ENCODE measurements at places on chromosomes 5 and 9.

GRCh38 chr5:82993416-82993815 is 83.8 kb downstream of the TMEM167A start:
- DNase-seq = no peak

GRCh38 chr9:90299968-90300367 is 342.7 kb downstream of the DIRAS2 start:
- no peak for DNase-seq

GRCh38 chr9:105760053-105760452 is 65.7 kb downstream of the TMEM38B start:
- no peak for DNase-seq

- no peak for DNase-seq
Observed at GRCh38 chr5:83450967-83451248, 20.6 kb upstream of the VCAN start.

DNA sequence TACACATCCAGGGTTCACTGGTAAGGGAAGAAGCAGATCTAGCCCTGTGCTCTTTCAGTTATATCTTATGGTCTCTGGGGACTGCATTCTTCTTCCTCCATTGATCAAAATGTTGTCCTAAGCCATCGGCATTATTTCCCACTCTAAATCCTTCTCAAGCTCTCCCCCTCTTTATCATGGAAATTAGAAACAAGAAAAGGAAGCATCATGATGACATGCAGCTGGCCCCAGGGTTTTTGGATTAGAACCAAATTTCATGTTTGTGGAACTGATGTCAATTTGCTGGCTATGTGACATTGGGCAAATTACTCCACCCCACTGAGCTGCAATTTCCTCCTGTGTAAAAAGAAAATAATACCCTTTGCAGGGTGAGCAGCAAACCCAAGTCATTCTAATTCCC is 39.5 kb downstream of the MFAP3 start:
- no peak for DNase-seq

DNA sequence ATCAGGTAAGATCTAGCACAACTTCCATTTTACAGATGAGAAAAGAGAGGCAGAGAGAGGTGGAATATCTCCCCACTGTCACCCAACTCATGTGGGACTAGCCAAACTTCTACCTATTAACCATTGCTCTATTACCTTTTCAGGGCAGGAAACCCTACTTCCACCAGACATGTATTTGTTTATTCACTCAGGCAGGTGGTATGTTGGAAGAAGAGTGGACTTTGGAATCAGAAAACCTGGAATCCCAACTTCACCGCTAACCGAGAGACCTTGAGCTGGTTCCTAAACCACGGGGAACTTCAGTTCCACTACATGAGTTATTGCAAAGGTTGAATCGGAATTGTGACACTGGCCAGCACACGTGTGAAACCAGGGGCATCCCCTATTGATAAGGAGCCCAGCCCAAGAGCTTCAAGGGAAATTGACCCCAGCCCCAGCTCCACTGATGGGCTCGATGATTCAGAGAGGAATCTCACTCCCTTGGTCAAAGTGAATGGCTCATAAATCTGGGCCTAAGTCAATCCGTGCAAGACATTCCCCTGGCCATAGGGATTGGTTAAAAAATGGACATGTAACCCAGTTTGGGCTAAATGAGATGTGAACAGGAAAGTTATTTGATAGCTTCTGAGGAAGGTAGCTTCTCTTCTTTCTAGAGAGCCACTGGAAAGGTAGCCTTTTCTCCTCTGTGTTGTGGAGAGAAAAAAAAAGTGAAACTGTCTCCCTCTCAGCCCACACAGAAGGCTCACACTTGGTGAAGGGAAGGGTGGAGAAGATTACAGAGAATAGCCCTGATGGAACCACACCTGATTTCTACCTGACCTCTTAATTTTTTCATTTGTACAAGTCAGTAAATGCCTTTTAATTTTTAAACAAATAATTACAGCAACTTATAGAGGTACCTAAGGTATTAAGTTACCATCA is 5.5 kb upstream of the GLIS3 start:
- no peak for DNase-seq

- no peak for DNase-seq
Observed at GRCh38 chr5:56023296-56023695, 28.5 kb upstream of the IL6ST start.

- no peak for DNase-seq
Observed at GRCh38 chr5:153585622-153586277, 95.3 kb downstream of the GRIA1 start.

- DNase-seq = no peak
Observed at GRCh38 chr5:90956511-90957097, 398.0 kb downstream of the ADGRV1 start.

DNA sequence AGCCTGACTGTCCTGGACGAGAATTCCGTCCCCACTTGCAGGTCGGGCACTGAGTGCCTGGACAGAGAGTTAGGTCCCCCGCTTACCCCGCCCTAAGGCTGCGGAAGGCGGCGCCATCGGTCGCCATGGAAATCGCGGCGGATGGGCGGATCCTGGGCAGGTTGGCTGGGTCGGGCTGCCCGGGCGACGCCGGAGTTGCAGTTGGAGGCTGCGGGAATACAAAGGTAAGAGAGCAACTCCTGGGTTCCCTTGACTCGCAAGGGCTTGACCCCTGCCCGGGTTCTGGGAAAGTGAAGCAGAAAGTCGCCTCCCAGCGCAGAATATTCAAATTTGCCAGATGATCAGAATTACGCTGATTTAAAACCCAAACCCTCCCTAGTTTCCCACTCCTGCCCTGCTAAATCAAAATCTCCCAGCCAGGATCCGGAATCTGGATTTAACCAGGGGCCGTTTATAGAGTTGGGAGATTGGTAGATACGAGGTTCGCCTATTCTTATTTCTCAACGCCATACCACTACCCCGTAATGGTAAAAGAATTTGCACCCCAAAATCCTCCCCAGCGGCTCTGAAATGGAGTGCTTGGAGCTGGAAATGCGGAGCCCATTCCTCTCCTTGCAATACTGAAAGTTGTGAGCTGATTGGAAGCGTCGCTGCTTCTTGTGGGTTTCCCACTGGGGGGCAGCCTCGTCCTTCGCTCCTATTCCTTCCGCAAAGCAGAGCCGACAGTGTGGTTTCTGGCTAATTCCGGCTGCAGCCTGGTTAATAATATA is 156.4 kb upstream of the RASEF start:
- DNase-seq = peak; percentile 6

- DNase-seq = peak; percentile 45
Observed at GRCh38 chr5:140293091-140293848, 9.6 kb downstream of the PFDN1 start.

DNA sequence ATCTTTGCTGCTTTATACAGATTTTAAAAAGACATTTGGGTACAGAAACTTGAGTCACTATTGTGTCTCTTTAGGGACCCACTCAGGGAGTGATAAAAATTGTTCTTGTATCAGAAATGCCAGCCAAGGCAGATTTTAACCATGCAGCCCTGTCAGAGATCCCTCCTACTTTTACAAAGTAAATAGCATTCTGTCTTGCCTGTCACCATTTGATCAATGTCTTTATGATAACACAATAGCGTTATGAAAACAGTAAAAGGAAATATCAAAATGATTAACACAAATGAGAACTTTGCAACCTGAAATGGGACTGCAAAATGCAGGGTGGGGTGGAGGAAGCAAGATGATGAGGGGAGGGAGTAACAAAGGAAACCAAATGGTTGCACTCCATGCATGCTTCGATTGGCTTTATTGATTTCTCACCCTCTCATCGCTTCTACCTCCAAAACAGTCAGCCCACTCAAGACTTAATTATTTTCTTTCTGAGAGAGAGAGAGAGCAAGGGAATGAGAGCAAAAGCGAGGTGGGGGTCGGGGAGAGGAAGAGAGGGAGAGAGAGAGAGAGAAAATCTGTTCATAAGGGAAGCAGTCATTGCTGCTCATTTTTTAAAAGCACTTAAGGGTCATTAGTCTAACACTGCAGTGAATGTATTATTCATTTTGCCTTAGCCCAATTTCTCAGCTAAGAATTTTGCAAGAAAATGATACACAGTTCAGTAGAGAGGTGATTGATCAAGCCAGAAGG is 576.5 kb downstream of the CSNK1G3 start:
- DNase-seq = no peak

DNA sequence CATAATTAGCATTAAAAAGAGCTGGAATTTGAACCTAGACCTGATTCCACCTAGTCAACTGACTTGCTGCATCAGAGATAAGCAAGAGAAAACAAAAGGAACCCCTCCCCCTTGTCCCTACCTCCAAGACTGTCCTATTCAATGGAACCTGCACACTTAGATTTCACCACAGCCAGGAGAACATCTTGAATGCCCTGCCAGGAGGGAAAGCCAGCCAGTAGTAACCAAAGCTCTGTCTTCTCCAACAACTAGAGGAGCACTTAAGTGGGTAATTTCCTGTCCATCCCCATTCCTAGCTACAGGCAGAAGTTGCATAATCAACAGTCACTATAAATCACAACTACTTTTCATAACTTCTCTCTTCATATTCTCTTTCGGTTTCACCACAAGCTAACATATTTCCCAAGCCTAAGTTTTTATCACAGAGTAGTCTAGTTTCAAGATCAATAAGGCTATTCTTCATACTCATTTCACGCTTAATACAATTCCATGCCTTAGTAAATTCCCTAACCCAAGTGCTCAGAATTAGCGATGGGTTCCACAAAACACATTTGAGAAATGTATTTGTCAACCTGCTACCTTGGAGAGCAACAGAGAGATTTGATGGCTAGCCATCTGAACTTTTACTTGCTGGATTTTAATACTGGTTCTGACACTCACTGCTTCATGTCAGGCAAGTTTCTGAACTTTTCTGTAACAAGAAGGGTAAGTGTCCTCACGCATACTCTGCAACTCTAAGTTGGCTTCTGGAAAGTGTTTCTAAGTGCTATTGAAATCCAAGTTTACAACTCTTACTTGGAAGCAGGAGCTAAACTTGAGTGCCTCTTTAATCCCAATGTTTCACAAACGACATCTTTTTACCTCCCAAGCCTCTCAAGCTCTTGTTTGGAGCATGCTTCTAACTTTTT is 2.0 kb downstream of the DENND1A start:
- no peak for DNase-seq

DNA sequence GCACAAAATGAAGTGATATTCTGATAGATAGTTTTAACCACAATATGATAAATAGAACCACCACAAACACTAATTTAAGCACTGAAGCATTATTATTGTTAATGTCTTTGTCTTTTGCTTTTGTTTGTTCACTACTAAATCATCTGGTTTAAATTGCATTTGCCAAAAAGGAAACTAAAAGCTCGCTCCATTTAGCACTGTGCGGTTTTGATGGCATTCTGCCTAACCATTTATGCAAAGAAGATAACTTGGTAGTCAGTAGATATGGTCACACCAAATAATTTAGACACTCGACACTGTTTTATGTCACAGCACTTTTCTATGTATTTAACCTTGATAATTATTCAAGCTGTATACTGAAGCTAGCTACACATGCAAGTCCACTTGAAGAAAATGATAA is 849.8 kb upstream of the CDH6 start:
- DNase-seq = no peak

- DNase-seq = peak; percentile 22
Observed at GRCh38 chr5:50958852-50959457, 292.5 kb downstream of the PARP8 start.

DNA sequence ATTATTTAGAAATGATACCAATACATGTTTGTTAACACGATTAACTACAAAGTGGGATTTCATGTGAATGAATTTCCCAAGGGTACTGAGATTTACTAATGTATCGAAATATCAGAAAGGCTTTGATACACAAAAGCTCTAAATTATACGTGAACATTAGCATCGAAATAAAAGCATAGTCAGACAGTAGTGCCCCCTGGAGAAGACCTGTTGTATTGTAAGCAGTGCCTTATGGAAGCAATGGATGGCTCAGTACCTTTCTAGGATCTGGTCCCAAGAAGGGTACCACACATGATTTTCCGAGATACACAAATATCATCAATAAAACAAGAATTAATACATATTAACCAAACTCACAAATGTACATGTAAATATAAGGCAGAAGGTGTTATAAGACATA is 153.8 kb downstream of the CDH12 start:
- DNase-seq = no peak

DNA sequence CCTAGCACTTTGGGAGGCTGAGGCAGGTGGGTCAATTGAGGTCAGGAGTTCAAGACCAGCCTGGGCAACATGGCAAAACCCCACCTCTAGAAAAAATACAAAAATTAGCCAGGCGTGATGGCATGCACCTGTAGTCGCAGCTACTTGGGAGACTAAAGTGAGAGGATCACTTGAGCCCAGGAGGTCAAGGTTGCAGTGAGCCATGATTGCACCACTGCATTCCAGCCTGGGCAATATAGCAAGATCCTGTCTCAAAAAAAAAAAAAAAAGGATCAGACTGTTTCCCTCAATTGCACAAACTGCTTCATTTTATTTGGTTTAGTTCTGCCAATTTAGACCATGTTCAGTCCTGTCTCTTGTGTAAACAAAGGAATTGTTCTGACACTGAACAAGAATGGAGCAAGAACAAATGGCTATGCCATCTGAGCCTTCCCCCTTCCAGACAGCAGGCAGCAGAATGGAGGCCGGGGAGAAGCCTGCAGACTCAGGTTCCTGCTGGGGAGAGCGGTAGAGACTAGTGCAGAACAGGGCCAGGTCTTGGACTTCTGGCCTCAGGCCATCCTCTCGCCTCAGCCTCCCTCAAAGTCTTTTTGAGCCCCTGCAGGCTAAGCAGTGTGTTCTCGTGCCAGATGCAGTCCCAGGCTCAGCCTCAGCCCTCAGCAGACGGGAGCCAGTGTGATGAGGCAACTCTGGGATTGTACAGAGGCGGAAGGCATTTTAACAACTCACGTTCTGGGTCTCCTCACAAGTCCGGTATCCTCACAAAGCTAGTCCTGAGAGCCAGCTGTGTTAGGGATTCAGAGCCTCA is 18.2 kb downstream of the HNRNPH1 start:
- no peak for DNase-seq

GRCh38 chr9:88586452-88586851 is 51.5 kb downstream of the NXNL2 start:
- no peak for DNase-seq

GRCh38 chr5:136143312-136143711 is 10.7 kb downstream of the SMAD5 start:
- no peak for DNase-seq

DNA sequence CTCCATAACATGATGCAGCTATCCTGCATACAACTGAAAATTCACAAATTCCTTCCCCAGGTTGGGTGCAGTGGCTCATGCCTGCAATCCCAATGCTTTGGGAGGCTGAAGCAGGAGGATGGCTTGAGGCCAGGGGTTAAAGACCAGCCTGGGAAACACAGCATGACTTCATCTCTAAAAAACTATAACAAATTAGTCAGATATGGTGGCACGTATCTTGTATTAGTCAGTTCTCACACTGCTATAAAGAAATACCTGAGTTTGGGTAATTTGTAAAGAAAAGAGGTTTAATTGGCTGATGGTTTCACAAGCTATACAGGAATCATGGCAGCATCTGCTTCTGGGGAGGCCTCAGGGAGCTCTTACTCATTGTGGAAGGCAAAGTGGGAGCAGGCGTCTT is 56.4 kb upstream of the DAPK1 start:
- no peak for DNase-seq

GRCh38 chr9:88949425-88949824 is 41.8 kb upstream of the S1PR3 start:
- no peak for DNase-seq

DNA sequence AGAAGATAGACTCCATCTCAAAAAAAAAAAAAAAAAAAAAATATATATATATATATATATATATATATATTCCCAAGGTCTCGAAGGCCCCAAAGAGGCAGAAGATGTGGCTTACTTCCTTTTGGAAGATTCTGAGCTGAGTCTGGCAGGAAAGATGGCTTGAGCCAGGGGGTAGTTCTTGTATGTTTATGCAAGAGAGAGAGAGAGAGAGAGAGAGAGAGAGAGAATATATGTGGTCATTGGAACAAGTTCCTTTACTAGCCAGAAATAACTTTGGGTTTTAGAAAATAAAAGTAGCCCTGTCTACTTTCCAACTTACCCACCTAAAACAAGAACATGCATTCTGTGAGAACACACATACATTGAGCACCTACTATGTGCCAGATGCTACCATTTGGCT is 17.6 kb downstream of the NCS1 start:
- no peak for DNase-seq
